CD8-positive, alpha-beta memory T cell (primary cell): ENCODE measurements at places on chromosomes 1 and 21. TPM values are rescaled to one million over a fixed set of nuclear protein-coding genes. Genes with fewer than 3 reads are reported as not detected.

Gene TNFSF4
- 27.7 TPM for total RNA-seq

Gene HTR1D
- not detected for total RNA-seq

Gene LAD1
- total RNA-seq = not detected

Gene KLF17
- not detected for total RNA-seq

Gene MATN1
- 0.59 TPM for total RNA-seq
